Pancreas (tissue), 10 donors: ENCODE measurements at places on chromosomes 2 and 18.

GRCh38 chr18:13302457-13303225 is 84.1 kb downstream of the LDLRAD4 start:
- DNase-seq: no peak

DNA sequence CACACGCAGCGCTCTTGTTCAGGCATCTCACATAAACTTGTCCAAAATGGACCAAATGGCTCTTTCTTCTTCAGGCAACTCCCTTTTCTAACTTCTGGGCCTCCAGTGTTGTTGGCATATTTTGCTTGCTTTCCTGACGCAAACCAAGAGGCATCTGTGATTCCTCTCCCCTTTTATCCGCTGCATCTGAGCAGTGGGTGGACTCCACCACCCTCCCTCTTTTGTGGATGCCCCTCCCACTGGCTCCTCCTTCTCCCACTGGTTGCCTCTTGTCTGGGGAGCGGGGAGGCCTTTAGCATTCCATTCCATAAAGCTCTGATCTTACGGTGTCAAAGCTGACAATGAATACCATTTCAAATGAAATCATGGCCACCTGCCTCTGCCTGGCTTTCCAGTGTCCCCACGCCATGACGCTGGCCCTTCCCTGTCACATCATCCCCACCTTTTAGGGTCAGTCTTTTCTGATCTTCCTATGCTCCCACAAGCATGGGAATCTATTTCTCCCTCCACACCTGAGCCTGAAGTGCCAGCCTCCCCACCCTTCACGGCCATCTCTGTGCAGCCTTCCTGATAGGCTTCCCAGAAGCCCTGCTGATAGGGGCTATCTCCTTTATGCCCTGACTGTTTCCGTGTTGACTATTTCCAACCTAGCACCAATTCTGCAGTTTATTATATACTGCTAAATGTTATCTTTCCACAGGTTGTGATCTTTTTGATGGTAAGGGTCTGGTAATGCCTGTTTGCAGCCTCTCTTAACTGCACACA is 51.5 kb downstream of the RPL37A start:
- DNase-seq: no peak

DNA sequence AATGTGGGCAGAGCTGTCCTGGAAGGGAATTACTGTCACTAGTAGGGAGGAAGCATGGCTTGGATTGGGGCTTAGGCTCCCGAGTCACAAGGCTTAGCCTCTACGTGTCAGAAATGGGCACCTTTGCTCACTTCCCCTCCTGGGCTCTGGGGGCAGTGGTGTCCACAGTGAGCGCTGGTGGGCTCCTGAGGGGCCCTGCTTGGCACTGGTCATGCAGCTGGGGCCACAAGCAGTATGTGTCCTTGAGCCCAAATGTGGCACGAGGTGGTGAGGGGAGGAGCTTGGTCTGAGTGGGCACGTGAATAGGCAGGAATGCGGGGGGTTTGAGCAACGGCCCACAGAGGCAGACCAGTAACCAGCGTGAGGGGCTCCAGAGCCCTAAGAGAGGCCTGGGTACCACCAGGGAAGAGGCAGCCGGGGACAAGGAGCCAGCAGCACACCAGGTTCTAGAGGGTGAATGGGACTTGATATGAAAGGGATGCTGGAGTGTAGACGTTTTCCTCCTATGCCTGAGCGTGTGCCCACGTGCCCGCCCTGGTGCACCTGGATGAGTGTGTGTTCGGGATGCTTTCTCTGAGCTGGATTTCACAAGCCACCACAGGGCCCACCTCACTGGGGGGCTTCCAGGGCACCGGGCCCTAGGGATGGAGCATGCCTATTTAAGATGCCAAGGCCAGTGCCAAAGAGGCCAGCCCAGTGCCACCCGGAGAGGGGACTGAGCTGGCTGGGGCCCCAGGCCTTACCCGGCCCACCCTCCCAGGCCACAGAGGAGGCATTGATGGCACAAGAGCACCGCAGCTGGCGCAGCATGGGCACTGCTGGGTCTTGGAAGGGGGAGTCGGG is 22.8 kb upstream of the PTMA start:
- DNase-seq: no peak

DNA sequence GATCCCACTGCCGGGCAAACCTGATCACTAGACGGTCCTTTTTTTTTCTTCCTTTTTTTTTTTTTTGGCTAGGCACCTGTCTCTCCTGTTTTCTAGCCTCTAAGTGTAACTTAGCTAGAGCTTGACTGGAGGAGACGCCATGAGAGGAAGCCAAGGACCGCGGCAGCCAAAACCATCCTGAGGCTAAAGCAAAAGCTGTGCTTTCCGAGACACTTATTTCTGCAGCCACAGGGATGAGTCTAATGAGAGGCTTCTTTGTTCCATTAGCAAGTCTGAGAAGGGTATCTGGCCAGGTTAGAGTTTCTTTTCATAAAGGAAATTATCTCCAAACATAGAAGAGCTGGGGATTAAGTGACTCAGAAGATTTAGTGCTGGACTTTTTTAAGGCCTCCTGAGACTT is 7.3 kb upstream of the CXCR4 start:
- DNase-seq: no peak

DNA sequence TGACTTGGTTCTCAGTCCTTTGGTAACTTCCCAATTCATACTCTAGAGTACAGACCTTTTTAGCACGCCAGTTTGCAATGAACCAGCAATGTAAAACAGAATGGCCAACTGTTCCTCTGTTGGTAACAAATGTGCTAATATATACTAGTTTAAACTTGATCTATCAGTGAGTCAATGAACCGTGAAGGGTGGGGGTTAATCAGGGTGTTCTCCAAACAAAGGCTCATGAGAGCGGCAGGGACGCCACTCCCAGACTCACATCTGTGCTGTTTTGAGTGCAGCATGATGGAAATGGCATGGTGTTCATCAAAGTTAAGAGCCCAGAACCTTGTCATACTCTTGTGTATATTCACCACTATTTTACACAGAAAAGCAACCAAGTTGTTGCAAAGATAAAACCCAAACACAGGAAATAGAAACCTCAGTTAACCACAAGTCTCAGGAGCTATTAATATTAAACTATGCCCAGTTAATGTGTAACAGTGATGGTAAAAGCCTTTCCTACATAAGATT is 70.3 kb downstream of the CERKL start:
- DNase-seq: no peak

- no peak for DNase-seq
These were observed 45.6 kb upstream of the GPR75 start for GRCh38 chr2:53905396-53905795.

DNA sequence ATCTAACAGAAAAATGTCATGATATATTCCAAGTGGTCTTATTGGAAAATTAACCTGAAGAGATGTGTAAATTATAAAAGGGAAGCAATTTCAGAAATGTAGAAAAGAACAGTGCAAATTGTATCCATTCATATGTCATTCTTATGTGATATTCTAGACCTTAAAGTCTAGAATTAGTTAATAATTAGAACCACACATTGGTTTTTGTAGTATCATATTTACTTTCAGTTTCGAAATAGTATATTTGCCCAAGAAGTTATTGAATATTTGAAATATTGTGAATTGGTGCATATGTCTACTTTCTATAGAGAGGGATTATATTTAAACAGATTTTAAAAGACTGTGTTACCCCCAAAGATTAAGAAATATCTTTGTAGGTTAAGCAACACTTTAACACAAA is 1348.6 kb upstream of the ACVR2A start:
- no peak for DNase-seq
